ENCODE measurements at places on chromosomes 2 and 18.

DNA sequence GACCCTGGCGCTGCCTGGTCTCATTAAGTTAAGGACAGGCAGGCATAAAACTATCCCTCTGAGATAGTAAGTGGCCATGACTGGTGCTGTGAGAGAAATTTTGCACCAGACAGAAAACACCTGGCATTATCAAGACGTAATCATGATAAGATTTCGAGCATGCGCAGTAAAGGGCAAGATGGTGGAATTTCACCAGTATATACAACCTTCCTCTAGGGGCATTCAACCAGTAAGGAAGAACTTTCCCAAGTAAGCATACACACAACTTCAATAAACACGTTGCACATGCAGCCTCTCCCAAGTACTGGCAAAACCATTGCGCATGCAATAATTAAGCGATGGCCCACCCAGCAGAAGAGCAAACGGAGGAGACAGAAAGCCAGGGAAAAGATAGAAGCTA is 1376.4 kb upstream of the CRIM1 start:
- no peak for DNase-seq

GRCh38 chr18:73942956-73943355 is 204.7 kb downstream of the FBXO15 start:
- DNase-seq = no peak

GRCh38 chr18:74311000-74311399 is 4.6 kb upstream of the C18orf63 start:
- no peak for DNase-seq

- no peak for DNase-seq
These were observed 267.3 kb upstream of the MC4R start for GRCh38 chr18:60639836-60640235.

GRCh38 chr18:33183136-33183535 is 257.4 kb downstream of the CCDC178 start:
- no peak for DNase-seq

GRCh38 chr18:8586941-8587340 is 22.3 kb upstream of the RAB12 start:
- no peak for DNase-seq

- no peak for DNase-seq
These were observed 241.8 kb downstream of the KLHL29 start for GRCh38 chr2:23626701-23627230.

DNA sequence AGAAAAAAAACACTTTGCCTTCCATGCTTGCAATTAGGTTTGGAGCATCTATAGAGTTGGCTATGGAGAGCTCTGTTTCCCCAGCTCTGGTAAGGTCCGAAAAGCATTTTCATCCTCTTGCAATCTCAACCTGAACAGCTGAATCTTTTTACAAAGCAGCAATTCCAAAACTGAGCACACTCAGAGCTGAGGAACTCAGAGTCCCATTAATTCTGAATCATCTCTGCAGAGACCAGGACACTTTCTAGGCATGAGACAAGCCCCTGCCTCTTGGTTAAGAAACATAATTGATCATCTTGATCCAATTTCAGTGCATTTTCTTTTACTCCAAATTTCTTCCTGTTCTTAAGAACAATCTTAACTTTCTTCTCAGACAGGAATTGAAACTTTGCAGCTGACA is 4.2 kb downstream of the CNGA3 start:
- DNase-seq = no peak

GRCh38 chr2:201880579-201880978 is 74.2 kb downstream of the CDK15 start:
- no peak for DNase-seq

GRCh38 chr2:34159901-34160300 is 560.8 kb upstream of the FAM98A start:
- no peak for DNase-seq

GRCh38 chr2:84855731-84856130 is 25.2 kb downstream of the TRABD2A start:
- no peak for DNase-seq

DNA sequence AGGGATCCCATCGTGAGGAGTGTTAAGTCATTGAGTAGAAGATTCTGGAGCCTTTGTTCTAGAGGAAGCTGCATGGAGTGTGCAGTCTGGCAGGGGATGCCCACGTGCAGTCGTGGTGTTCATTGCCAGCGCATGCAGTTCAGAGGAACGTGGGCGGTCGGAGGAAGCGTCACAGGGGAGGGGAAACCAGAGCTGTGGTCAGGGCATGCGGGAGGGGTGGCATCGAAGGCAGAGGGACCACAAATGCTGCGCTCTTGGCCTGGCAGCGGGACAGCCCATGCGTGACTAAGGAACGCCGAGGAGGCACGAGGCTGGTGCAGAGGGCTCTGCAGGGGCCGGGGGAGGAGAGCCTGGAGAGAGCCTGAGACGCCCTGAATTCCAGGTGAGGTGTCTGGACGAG is 141.1 kb downstream of the KLHL29 start:
- DNase-seq = no peak

- no peak for DNase-seq
These were observed 35.1 kb downstream of the TGFA start for GRCh38 chr2:70518557-70518956.

GRCh38 chr2:167940734-167941507 is 306.5 kb downstream of the STK39 start:
- DNase-seq = no peak

GRCh38 chr18:24398540-24398939 is 916 bp upstream of the OSBPL1A start:
- no peak for DNase-seq

- no peak for DNase-seq
These were observed 146.2 kb upstream of the LYPD1 start for GRCh38 chr2:132816234-132816633.

DNA sequence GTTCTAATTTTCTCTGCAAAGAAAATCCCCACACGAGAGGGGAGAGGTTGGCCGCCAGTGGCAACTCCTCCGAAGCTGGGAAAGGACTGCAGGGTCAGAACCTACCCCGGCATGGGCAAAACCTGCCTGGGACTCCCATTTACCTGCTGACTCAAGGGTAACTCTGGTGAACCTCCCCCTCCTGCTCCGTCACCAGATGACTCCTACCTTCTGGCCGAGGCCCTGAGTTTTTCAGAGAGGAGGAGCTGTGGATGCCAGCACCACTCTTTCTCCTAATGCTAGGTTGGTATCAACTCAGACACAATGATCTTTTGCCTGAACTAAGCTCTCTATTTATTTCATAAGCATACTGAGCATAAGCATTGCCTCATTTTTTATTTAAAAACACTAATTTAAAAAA is 96.6 kb downstream of the ALPK2 start:
- DNase-seq = no peak

GRCh38 chr2:4882421-4882820 is 809.8 kb upstream of the SOX11 start:
- no peak for DNase-seq

DNA sequence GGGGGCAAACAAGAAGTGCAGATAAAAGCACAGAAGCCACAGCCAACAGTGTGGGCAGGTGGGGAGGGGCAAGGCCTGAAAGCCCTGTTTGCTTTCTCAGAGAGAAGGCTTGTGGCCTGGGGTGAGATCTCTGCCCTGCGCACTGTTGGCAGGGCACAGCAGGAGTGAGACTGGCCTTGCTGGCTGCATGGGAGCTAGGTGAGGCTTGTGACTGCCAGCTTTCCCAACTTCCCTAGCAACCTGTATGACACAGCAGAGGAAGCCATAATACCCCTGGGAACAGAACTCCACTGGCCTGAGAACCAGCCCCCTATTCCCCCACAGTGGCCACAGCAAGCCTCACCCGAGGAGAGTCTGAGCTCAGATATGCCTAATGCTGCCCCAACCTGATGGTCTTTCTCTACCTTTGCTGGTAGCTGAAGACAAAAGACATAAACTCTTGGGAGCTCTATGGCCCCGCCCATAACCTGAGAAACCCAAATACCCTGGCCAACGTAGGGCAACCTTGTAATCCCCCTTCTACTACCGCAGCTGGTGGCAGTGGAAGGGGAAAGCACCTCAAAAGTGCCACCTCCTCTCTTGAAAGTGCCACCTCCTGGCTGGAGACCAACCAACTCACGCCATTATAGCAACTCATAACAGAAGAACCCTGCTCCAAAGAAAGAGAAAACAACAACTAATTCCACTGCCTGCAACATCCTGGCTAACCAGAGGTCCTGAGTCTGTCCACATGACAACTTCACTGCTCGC is 44.4 kb downstream of the LCT start:
- DNase-seq = no peak

DNA sequence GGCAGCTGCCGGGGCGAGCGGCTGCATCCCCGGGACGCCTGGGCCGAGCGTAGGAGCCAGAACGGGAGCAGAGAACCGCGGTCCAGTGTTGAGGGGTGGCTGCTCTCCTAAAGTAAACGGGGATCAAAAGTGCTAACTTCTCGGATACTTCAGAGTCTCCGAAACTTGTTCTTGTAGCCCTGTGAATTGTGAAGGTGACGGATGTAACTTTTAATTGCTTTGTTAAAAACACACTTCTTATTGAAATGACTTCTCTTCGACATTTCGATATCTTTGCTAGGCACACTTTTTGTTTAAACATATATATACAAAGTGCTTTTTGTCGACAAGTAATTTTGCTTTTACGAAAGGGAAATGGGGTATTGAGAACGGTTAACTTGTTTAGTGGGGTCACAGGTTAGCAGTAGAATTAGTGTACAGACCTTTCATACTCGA is 540 bp downstream of the ATP9B start:
- no peak for DNase-seq

DNA sequence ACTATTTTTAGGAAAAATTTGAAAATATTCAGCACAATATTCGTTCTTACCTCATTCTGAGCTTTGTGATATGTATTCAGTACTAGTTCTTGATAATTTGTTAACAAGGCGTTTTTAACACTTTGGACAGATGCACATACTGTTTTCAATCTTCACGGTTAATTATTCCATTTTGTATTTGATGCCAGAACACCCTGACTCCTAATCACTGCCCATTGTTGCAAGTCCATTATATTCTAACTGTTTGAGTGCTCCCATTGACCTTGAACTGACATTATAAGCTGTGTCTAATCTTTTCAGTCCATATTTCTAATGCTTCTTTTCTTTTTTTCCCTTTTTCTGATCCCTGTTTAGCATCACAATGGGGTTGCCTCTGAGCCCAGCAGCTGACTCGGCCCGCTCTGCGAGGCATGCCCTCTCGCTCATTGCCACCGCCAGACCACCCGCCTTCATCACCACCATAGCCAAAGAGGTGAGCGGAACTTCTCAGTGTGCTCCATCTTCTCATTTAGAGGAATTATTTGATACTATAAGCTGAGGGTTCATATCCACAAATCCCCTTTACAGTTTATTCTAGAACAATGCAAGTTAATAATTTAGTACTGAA is 211.3 kb upstream of the BOD1L2 start:
- DNase-seq = no peak

DNA sequence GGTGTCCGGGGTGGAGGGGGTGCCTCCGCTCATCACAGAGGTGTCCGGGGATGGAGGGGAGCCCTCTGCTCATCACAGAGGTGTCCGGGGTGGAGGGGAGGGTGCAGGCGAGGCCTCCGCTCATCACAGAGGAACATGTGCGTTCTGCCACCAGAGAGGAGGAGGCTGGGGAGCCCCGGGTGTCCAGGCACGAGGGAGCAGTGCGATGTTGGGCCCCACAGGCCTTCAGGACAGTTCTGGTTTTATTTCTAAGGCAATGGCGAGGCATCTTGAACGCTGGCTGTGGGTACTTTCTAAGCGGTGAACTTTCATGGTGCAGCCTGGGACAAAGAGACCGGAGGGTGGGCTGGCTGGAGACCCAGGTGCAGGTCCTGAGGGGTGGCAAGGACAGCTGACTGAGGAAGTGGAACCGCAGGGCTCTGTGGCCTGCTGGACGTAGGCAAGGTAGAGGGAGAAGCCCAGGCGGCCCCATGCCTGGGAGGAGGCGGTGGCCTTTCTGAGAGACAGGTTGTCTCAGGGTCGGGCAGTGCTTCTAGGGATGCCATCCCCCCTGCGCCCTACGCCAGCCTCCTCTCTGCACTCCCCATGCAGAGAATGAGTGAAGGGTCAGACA is 196.6 kb upstream of the SALL3 start:
- DNase-seq = no peak

- no peak for DNase-seq
These were observed 94.1 kb upstream of the SMAD7 start for GRCh38 chr18:49044898-49045297.

DNA sequence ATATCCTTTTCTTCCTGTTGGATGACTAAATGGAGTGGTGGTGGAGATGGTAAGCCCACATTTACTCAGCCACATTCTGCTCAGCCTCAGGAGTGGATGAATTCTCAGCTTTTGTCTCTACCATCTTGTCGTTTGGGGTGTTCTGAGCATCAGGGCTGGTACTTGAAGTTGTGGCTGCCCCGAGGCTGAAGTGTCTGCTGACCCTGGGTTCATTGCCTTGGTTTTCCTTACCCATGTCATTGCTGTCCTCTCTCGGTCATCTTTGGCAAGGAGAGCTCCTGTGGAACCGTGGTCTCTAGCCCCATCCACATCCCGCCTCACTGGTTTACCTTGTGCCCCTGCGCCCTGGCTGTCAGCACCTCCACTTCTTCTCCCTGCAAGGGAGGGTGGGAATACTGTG is 71.9 kb downstream of the GPR39 start:
- no peak for DNase-seq

DNA sequence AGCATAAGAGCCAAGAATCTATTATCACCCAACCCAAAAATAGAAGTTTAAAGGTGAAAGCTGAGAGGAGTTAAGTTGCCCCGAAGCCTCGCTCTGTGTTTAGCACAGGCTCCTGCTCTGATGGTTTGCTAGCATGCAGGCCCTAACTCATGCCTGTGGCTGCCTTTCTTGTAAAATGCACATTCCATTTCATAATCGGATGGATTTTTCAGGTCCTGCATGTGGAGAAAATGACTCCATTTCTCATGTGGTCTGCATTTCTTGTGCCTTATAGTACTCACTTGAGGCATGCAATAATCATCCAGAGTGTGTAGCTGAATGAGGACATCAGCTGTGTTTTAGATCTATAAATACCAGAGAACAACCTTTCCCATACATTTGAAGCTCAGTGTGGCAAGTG is 381.8 kb downstream of the CPS1 start:
- DNase-seq = no peak

GRCh38 chr2:230444832-230445231 is 28.8 kb downstream of the SP100 start:
- DNase-seq = no peak

DNA sequence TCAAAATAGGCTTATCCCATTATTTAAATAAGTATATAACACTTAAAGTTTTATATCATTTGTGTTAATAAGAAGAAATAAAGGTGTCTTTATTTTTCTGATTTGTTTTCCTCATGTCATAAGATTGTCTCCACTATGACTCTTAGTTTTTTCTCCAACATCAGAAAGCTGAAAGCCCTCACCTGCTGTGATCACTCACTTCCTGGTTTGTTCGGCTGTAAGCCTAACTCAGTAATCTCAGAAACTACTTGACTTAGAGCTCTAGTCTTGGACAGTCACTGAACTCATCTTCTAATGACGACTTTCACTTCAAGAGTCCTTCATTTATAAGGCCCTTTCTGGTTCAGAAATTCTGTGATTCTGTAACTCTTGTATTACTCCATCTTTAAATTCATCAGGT is 311.0 kb downstream of the ZEB2 start:
- no peak for DNase-seq

DNA sequence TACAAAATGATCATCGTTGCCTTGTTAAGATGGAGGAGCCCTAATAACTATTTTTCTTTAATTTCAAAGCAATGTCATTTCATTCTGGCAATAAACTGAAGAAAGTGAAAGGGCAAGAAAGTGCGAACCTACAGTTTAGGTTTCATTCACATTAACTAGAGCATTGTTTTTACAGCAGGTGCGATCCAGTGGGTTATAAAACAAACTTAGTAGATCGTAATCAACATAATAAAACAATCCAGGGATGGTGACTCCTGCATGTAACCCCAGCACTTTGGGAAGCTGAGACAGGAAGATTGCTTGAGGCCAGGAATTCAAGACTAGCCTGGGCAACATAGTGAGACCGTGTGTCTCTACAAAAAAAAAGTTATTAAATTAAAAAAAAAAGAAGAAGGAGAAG is 51.1 kb downstream of the AP1S3 start:
- DNase-seq = no peak

All from NCI-H446 (cell line).